ENCODE measurements at places on chromosomes 6 and 20. TPM values are rescaled to one million over a fixed set of nuclear protein-coding genes. Genes with fewer than 3 reads are reported as not detected.

FOXS1 gene
- total RNA-seq = 0.50 TPM

DNA sequence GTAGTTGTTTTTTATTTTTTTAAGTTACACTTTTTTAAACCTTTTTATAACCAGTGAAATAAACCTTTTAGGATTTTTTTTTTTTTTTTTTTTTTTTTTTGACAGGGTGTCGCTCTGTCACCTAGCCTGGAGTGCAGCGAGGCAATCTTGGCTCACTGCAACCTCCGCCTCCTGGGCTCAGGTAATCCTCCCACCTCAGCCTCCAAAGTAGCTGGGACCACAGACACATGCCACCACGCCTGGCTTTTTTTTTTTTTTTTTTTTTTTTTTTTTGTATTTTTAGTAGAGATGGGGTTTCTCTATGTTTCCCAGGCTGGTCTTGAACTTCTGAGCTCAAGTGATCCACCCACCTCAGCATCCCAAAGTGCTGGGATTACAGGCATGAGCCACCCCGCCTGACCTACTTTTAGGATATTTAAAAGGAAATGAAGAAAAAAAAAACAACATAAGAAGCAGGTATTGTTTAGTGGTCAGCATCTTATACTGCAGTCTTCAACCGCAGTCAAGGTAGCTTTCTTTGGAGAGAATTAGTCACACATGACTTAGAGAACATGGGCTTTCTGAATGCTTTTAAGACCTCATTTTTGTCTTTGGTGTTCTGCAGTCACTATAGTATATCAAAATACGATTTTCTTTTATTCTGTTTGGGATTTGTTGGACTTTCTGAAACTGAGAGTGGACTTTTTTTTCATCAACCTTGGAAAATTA is 1.6 kb downstream of the POLR1H start:
- no peak for DNase-seq

DNA sequence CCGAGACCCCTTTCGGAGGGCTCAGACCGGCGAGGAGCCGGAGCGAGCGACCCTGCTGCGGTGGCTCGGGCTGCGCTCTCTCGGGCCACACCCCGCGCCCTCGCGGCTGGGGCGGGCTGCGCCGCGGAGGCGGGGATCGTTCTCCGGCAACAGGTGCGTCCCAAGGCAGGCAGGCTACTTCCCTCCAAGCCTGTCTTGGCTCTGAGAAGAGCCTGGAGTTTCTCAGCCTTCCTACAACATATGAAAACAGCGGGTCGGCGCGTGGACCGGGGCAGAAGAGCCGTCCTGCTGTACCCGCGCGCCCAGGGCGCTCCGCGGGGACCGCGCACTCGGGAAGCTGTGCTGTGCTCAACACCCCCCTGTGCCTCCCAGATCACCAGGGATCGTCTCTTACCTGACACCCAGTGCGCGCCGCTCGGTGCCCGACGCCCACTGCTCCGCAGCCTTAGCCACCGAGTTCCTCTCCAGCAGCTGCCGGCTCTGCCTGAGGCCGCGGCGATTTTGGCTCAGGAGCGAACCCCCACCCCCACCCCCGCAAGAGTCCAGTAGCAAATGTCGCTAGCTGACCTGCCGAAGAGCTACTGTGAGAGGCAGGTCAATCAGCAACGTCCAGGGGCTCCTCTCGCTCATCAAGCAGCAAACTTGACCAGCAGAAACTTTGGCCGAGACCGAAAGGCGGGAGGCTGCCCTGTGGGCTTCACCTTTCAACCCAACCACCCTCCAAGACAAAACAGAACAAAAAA is 3.7 kb upstream of the OLIG3 start:
- DNase-seq = peak; percentile 81

DNA sequence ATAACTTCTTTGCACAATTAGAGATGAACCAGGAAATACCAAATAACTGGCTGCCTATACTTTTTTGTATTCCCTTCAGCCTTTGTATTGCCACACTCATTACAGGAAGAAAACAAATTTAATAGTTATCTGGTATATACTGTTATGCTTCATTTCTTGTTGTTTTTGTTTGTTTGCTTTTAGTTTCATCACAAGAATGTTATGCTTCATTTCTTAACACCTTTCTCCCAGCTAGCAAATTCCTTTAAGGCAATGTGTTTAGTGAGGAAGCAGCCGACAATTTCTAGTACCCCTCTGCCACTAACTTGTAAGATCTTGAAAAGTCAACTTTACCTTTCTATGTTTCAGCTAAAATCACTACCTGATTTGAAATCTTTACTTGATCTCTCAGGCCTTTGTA is 1.4 kb downstream of the NCOA6 start:
- DNase-seq = no peak

MYMX gene
- total RNA-seq = not detected

DNA sequence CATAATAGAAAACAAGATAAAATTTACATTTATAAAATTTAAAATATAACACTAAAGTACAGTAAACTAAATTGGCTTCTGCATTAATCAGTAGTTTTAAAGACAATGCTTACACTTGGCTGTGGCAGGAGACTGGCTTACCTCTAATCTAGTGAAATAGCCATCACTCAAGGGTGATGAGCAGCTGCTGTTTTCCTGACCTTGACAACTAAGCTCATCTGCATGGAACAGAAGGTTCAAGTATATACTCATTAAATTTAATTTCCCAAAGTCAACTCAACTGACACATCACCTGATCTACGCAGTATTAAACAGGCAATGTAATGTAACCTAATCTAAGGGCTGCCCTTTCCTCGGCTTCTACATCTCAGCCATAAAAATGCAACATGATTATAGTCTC is 14.5 kb downstream of the TMX4 start:
- no peak for DNase-seq

PNPLA1 gene
- not detected for total RNA-seq

- no peak for DNase-seq
These were observed 46.5 kb upstream of the SNAP25 start for GRCh38 chr20:10171864-10172751.

LIME1 gene
- total RNA-seq = 15.4 TPM

HCRTR2 gene
- not detected for total RNA-seq

DNA sequence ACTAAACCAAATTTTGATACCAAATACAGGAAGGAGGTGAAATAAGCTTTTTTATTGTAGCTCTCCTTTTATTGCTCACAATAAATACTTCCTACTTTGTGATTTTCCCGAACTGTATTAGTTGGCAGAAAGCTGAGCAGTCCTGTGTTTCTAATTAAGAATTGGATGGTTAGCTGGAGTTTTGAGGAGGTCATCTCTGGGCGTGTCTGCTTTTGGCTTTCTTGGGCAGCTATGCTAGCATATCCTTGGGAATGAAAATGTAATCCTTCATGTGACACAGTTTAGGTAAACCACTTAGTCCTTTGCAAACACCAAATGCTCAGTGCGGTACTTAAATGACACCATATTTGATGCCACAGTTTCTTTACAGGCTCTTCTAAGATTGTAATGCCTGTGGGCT is 67.5 kb downstream of the MTHFD1L start:
- DNase-seq = no peak

GRCh38 chr6:73116330-73116729 is 109.0 kb downstream of the KHDC1L start:
- DNase-seq = no peak

- DNase-seq = no peak
These were observed 15.7 kb downstream of the NFYA start for GRCh38 chr6:41088451-41088850.
